Putamen (tissue), 1 donor: ENCODE measurements at places on chromosomes 4 and X.

DNA sequence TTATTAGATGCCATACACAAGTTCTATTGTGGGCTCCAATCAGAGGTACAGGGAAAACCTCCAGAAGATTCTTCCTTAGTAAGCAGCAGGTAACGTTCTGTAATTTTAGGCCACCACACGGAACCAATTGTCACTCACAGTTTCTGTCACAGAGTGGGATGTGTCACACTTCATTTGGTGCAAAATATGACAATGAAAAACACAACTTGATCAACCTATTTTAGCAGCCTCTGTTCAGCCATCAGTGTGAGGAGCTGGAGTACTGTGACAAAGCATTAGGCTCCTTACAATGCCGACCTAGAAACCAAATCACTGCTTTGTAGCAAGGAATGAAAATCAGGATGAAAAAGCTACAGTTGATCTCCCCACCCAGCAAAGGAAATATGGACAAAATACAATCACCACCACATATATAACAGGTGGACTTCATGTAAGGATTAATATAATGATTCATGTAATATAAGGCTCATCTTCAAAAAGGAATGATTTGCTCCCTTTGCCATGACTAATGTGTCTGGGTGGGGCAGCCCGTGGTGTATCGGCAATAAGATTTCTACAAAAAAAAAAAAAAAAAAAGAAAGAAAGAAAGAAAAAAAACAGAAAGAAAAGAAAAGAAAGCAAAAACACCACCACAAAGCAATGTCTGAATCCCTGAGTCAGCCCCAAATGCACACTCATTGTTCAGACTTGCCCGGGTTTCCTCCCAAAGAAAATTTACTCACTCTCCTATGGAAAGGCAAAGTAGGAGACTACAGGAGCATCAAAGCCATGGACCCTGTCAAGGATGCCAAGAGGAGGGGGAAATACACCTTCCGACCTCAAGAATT is 36.0 kb downstream of the SLC9A7 start:
- peak; percentile 40 for DNase-seq

GRCh38 chr4:83558680-83559079 is 22.8 kb downstream of the GPAT3 start:
- DNase-seq: no peak

DNA sequence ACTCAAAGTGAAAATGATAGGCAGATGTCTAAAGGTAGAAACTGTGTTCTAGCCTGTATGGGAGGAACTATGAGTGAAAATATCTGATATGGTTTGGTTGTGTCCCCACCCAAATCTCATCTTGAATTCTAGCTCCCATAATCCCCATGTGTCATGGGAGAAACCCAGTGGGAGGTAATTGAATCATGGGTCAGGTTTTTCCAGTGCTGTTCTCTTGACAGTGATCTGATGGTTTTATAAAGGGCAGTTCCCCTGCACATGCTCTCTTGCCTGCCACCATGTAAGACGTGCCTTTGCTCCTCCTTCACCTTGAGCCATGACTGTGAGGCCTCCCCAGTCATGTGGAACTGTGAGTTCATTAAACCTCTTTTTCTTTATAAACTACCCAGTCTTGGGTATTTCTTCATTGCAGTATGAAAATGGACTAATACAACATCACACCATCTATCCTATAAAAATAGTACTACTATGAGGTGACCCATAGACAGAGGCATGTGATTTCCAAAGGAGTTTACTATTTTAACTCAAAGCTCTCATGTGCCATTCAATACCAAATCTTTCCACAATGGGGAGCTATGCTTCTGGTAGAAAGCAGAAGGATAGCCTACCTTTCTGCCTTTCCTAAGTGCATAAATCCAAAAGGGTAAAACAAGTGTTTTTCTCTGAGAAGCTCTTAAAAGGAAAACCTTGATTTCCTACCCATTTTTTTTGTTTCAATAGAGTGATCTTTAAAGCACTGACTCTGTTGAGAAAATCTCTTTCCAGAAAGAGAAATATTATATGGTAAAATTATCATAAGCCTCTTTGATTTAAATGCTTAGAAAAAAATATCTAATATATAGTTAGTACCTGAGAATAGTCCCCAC is 38.8 kb downstream of the SEC31A start:
- DNase-seq: no peak

DNA sequence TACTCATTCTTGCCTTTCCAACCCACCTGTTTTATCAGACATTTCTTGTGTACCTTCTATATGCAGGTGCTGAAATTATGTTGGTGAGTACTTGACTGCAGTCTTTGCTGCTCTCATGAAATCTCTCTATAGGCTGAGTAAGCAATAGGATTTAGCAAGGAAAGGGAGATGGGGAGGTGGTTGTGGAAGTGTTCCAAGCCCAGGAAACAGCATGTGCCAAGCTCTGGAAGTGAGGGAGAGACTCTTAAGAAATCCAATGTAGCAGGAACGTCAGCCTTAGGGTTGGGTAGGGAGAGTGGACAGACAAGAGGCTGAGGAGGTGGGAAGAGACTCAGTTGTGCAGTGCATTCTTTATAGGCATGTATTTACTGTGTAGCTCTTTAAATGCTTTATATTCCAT is 5.6 kb downstream of the SEPTIN11 start:
- no peak for DNase-seq

- peak; percentile 47 for DNase-seq
These were observed 158.7 kb downstream of the SPRY1 start for GRCh38 chr4:123555233-123555806.
